ENCODE measurements at places on chromosomes 12 and 14. TPM values are rescaled to one million over a fixed set of nuclear protein-coding genes. Genes with fewer than 3 reads are reported as not detected.

- DNase-seq = no peak
These were observed 131.8 kb downstream of the PTPRR start for GRCh38 chr12:70788774-70789173.

DNA sequence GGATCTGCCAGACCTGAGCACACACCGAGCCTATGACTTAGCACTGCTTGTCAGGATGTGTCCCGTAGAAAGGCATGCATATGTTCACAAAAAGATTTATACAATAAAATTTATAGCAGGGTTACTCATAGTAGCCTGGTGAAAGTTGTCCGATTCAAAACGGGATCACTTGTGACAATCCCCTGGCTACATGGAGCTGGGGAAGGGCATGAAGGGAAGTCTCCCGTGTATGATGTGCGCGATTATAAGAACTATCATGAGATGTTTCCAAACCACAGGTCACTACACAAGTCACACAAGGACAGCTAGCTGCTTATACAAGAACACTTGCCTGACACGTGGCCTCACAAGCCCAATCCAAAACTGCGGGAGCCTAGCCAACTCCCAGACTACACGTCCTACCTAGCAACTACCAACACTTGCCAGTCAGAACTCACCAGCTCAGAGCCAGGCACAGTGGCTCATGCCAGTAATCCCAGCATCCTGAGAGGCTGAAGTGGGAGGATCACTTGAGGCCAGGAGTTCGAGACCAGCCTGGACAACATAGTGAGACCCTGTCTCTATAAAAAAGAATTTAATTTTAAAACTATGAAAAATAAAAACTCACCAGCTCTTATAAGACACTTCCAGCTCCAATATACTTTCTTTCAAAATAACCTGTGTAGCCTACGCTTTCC is 7.5 kb upstream of the CDCA4 start:
- DNase-seq = no peak

DNA sequence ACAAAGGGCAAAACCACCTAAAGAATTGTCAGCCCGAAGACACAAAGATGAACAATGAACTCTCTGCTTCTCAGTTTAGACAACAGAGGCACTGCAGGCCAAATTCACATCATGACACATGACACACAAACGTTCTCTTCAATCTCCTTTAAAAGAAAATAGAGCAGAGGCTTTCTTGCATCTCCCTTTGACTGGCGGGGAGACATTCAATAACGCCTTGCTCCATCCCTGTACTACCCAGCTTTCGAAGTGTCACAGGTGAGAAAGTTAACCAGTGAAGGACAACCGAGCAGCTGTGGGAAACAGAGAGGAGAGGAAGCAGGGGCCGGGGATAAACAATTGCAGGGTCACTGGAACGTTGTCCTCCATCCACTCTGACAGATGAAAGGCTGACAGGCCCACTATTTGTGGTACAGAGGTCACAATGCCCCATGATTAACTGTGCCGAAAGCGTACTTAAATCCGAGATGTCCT is 130.8 kb downstream of the PHLDA1 start:
- no peak for DNase-seq

The HSPB8 gene
- total RNA-seq = 6.7 TPM

DNA sequence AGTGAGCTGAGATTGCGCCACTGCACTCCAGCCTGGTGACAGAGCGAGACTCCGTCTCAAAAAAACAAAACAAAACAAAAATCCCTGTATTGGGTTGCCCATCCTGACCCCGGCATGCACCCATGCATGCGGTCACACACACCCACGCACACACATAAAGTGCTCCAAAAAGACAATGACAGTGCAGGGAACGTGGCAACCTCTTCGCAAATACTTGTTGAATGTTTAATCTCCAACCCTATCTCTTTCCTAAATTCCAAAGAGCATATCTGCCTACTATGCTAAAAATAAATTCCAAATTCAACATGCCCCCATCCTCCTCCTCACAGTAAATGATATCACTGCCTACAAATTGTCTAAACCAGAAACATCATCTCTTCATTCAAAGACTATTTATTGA is 13.5 kb downstream of the SLC7A7 start:
- DNase-seq = no peak

The RASSF8 gene
- 40.2 TPM for total RNA-seq

The RBM19 gene
- 42.0 TPM for total RNA-seq

DNA sequence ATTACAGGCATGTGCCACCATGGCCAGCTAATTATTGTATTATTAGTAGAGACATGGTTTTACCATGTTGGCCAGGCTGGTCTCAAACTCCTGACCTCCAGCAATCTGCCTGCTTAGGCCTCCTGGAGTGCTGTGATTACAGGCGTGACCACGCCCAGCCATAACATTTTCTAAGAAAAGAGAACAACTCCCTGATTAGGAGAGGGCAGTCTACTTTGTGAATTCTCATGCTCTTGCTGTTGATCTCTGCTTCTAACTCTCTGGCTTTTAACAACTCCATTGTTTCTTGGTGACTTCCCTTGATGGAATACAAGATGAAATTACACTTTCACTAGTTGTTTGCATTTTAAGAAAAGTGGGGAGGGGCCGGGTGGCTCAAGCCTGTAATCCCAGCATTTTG is 33.6 kb downstream of the SSH1 start:
- no peak for DNase-seq

DNA sequence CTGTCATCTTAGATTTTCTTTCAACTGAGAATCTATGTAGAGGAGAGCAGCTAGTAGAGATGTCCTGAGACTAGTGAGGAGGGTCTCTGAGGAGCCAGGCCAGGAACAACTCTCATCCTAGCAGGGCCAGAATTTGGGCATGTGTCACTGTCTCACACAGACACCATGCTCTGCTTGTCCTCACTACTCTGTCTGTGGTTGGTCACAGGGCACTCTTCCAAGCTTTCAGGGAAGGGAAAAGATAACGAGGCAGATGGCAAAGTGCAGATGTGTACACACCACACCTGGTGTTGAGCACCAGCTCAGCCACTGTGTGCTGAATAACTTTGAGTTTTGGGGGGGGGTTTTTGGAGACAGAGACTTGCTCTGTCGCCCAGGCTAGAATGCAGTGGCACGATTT is 2.5 kb downstream of the SSPN start:
- no peak for DNase-seq

The KRT73 gene
- not detected for total RNA-seq

- no peak for DNase-seq
These were observed 139.3 kb downstream of the SSPN start for GRCh38 chr12:26334621-26335124.

GRCh38 chr12:98559666-98560065 is 33.8 kb upstream of the SLC25A3 start:
- DNase-seq = no peak

GRCh38 chr12:66061557-66062289 is 68.8 kb downstream of the LLPH start:
- DNase-seq = peak; percentile 25

The ENDOU gene
- total RNA-seq = not detected

GRCh38 chr14:36521598-36522345 is 1.7 kb upstream of the NKX2-1 start:
- peak; percentile 69 for DNase-seq

The TCL1B gene
- total RNA-seq = 7.0 TPM

- no peak for DNase-seq
These were observed 249.5 kb downstream of the ACSS3 start for GRCh38 chr12:81327425-81327824.

DNA sequence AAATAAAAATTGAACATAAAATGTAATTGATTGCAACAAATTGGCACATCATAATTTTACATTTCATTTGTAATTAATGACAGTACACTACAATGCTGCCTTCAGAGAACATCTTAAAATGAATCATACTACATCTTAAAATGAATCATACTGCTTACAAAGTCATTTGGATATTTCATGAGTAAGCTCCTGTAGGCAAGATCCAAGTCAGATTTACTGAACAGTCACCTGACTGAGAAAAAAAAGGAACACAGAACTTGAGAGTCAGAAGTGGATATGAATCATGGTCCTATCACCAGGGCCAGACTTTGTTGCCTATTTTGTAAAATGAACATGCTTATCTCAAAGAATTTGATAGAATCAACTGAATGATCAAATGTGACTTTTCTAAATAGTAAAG is 32.7 kb upstream of the FBLN5 start:
- DNase-seq = no peak

GRCh38 chr12:12032260-12032791 is 38.4 kb upstream of the BCL2L14 start:
- DNase-seq = no peak

GRCh38 chr12:96401076-96401871 is 1.0 kb upstream of the CDK17 start:
- no peak for DNase-seq

The ACYP1 gene
- total RNA-seq = 23.0 TPM

DNA sequence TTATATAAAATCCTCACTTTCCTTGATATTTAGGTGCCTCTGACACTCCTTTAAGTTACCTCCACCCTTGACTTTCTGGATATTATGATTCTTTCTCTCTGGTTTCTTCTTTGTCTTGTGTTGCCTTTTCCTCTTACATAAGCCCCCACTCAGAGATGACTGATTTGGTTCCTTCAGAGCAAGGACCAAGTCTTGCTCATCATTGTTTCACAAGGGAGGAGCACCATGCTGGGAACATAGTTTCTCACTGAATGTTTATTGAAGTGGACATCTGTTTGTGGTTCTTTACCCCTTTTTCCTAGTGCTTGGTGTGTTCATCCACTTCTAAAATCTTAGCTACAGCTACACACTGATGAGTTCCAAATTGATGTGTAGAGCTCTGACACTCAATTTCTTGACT is 161.3 kb upstream of the PTPRQ start:
- no peak for DNase-seq

DNA sequence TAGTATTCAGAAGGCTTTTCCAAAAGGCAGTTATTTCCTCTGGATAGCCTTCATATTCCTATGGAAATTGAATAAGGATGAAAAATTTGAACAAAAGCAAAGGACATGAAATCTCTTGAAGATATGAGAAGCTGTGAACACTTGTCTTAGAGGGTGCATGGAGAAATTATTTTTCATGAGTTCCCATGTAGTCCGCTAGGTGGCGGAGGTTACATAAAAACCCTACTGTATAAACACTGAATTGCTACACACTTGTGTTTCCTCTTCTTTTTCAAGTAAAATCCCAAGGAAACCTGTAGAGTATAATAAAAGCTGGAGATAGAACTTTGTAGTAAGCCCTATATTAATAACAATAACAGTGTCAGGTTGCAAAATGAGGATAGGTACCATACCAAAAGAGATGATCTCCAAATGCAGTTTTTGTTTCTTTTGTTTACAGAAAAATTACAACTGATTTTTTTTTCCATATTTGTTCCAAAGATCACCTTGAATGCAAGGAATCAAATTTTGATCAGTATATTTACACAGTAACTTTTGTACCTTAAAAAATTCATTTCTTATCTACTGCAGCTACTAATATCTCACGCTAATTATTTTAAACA is 37.8 kb upstream of the OR4E1 start:
- no peak for DNase-seq

GRCh38 chr14:33534632-33535031 is 416.2 kb downstream of the EGLN3 start:
- DNase-seq = no peak

- DNase-seq = no peak
These were observed 41.3 kb downstream of the STK38L start for GRCh38 chr12:27285403-27285802.

Measured in WTC11 (cell line).